ENCODE measurements at places on chromosomes 2 and 18. TPM values are rescaled to one million over a fixed set of nuclear protein-coding genes. Genes with fewer than 3 reads are reported as not detected.

- no peaks in the 10 kb centered on the region for H3K4me1 ChIP-seq
- H3K4me3 ChIP-seq, result no peak overlapping the region
- DNase-seq, result no peak
- peaks cover 33% of the 10 kb centered on the region for H3K36me3 ChIP-seq
- no peaks in the 10 kb centered on the region for H3K27me3 ChIP-seq
Observed at GRCh38 chr2:29189052-29189451, 73.8 kb downstream of the CLIP4 start.

DNA sequence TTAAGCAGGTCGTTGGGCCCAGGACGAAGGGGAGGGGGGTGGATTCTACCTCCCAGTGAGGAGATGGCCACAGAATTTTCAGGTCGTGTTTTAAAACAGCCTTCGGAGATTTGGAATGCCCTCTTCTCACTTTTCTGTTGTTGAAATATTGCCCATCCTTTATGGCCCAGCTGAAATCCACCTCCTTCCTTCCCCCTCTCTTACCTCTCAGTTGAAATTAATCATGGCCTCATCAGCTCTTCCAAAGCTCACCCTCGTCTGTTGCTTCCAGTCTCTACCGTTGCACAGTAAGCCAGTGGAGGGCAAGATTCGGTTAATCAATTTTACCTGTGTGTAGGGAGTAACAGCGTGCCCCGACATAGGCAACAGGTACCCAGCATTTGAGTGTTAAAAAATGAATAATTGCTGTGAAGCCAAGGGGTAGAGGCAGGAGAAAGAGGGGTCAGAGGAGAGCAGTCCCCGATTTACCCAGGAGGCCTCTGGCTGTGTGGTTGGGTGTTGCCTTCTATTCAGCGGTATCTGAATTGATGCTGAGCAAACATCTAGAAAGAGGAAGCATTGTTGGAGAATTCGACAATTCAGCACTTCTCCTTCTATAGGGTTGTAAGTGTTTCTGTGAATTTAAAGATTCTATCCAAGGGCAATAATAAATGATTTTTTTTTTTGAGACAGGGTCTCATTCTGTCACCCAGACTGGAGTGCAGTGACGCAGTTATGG lies 8.6 kb upstream of the PDIA6 start:
- H3K4me3 ChIP-seq, result no peak overlapping the region
- H3K36me3 ChIP-seq, result no peaks in the 10 kb centered on the region
- H3K27me3 ChIP-seq, result no peaks in the 10 kb centered on the region

GRCh38 chr2:229445019-229445418 lies 173.9 kb upstream of the PID1 start:
- no peak overlapping the region for H3K4me3 ChIP-seq
- no peaks in the 10 kb centered on the region for H3K27me3 ChIP-seq
- H3K4me1 ChIP-seq, result no peaks in the 10 kb centered on the region
- H3K36me3 ChIP-seq, result no peaks in the 10 kb centered on the region
- DNase-seq, result no peak

The C2orf15 gene
- 1.7 TPM for total RNA-seq

The CD207 gene
- total RNA-seq, result not detected

The SPRED2 gene
- 15.1 TPM for total RNA-seq

Measured in spleen (tissue), 13 donors.